ENCODE measurements at places on chromosomes 11 and 22. TPM values are rescaled to one million over a fixed set of nuclear protein-coding genes. Genes with fewer than 3 reads are reported as not detected.
A peak's percentile ranks its signal among the peaks of the same experiment; 100 is the strongest.

GRCh38 chr22:37163575-37164504 lies 14.1 kb upstream of the IL2RB start:
- no peaks in the 10 kb centered on the region for H3K27me3 ChIP-seq
- H3K36me3 ChIP-seq, result no peaks in the 10 kb centered on the region
- peaks cover 79% of the 10 kb centered on the region for H3K4me1 ChIP-seq
- DNase-seq, result peak; percentile 81
- H3K4me3 ChIP-seq, result peak overlapping the region; percentile 70

GRCh38 chr11:116537121-116537520 lies 235.7 kb downstream of the BUD13 start:
- no peaks in the 10 kb centered on the region for H3K4me1 ChIP-seq
- no peaks in the 10 kb centered on the region for H3K27me3 ChIP-seq
- H3K36me3 ChIP-seq, result no peaks in the 10 kb centered on the region
- no peak overlapping the region for H3K27ac ChIP-seq

KRTAP5-10 gene
- total RNA-seq, result not detected

GRCh38 chr22:23246982-23247766 lies 66.9 kb downstream of the BCR start:
- no peak overlapping the region for H3K4me3 ChIP-seq
- DNase-seq, result no peak
- H3K27ac ChIP-seq, result peak overlapping the region; percentile 49

GRCh38 chr11:66081505-66081904 lies 11.4 kb downstream of the PACS1 start:
- DNase-seq, result peak; percentile 92
- H3K4me3 ChIP-seq, result peak overlapping the region; percentile 83

DNA sequence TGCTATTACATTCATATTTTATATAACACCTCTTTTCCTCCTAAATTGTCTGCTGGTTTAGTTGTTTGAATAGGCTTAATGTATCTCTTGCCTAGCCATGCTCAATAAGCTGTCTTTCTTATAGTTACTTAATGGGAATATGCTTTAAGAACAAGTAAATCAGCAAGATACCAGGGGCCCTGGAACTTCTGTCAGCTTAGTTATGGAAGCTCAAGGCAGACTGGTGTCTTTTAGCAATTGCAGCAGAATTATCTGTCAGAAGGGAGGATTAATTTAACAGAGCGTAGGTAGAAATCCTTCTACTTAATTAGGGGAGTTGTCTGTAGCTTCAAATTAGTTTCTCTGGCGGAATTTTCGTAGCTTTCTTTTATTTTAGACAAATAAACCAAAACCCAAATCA lies 94.9 kb downstream of the C11orf91 start:
- H3K27ac ChIP-seq, result no peak overlapping the region
- no peaks in the 10 kb centered on the region for H3K4me1 ChIP-seq
- H3K36me3 ChIP-seq, result no peaks in the 10 kb centered on the region

DBX1 gene
- not detected for total RNA-seq

- DNase-seq, result no peak
- H3K4me1 ChIP-seq, result peaks cover 36% of the 10 kb centered on the region
- H3K36me3 ChIP-seq, result peaks cover 7% of the 10 kb centered on the region
- no peak overlapping the region for H3K4me3 ChIP-seq
- H3K27ac ChIP-seq, result no peak overlapping the region
Observed at GRCh38 chr22:25754527-25755202, 12.7 kb downstream of the MYO18B start.

NXF1 gene
- 133 TPM for total RNA-seq

HTR3A gene
- not detected for total RNA-seq

CEP126 gene
- total RNA-seq, result 0.90 TPM

DNA sequence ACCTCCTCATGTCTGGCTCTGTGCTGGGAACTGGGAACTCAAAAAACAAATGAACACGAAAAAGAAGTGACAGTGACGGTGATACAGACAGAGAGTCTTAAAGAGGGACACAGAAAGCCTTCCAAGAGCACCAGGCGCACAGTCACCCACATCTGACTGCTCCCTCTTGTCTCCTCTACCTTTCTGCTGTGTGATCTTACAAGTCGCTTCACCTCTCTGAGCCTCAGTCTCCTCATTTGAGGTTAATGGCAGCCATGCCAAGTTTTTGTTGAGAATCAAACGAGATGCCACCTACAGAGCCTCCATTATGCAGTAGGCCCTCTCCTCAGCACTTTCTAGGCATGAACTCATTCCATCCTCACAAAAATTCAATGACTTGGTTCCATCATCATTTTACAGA lies 3.7 kb downstream of the LRRC32 start:
- DNase-seq, result no peak
- H3K36me3 ChIP-seq, result peaks cover 2% of the 10 kb centered on the region
- peaks cover 27% of the 10 kb centered on the region for H3K27me3 ChIP-seq

DNA sequence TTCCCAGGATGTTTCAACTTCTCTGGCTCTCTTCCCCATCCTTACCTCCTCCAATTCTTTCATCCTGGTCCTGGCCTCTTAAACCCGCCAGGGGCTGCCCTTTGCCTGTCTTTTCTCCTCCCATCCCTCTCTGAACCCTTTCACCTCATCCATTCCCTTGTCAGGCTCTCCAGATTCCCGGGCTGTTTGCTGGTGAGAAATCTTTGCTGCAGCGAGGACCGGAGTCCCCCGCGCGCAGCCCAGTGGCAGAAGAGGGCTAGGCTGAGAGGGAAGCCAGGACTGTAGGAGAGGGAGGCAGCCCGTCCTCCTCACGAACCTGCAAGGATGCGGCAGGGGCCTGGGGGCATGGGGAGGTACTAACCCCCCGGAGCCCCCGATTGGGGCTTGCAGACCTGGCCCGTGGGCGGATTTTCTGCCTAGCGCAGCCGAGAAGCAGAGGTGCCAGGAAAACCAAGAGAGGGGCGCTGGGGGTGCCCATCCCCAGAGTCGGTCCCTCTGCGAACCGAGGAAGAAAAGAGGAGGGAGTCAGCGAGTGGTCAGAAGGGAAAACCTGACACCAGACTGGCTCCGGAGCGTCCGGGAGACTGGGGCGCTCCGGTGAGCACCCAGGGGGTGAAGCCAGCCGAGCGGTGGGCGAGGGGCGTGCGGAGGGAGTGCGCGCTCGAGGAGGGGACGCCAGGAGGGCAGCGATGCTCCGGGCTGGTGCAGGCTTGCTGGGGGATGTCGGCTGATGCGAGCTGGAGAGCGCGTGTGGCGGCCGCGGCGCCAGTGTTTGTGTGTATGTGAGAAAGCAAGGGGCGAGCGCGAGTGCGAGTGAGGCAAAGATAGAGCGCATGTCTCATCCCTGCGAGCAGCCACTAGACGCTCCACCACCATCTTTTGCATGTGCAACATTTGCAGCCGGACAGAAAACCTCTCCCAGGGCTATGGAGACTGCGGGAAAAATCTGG lies at the start of gene GRIA4:
Gene GRIA4 (plus strand): TSS at position 242 of the 950 bp plus-strand sequence. CDS start 925 bp downstream, outside the sequence.
- peaks cover 2% of the 10 kb centered on the region for H3K4me1 ChIP-seq
- H3K27me3 ChIP-seq, result peaks cover 41% of the 10 kb centered on the region
- no peaks in the 10 kb centered on the region for H3K36me3 ChIP-seq
- no peak within 1 kb of the TSS for H3K4me3 ChIP-seq
- DNase-seq, result peak; percentile 52
- no peak within 1 kb of the TSS for H3K27ac ChIP-seq

DNA sequence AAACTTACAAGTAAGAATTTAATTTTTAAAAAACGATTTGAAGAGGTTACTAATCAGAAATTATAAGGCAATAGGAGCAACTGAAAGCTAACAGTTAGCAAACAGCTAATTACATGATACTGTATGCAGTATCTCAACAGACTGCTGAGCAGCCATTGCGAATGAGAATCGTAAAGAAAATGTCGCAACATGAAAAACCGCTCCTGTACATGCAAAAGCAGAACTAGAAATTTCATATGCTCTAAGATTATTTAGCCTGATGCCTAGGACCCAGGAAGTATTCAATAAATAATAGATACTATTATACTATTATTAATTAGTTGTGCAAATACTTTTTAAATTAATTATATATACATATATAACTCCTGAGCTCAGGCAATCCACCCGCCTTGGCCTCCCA lies 48.7 kb upstream of the EP300 start:
- H3K4me3 ChIP-seq, result no peak overlapping the region
- H3K27ac ChIP-seq, result no peak overlapping the region
- peaks cover 2% of the 10 kb centered on the region for H3K4me1 ChIP-seq
- H3K36me3 ChIP-seq, result no peaks in the 10 kb centered on the region

DNA sequence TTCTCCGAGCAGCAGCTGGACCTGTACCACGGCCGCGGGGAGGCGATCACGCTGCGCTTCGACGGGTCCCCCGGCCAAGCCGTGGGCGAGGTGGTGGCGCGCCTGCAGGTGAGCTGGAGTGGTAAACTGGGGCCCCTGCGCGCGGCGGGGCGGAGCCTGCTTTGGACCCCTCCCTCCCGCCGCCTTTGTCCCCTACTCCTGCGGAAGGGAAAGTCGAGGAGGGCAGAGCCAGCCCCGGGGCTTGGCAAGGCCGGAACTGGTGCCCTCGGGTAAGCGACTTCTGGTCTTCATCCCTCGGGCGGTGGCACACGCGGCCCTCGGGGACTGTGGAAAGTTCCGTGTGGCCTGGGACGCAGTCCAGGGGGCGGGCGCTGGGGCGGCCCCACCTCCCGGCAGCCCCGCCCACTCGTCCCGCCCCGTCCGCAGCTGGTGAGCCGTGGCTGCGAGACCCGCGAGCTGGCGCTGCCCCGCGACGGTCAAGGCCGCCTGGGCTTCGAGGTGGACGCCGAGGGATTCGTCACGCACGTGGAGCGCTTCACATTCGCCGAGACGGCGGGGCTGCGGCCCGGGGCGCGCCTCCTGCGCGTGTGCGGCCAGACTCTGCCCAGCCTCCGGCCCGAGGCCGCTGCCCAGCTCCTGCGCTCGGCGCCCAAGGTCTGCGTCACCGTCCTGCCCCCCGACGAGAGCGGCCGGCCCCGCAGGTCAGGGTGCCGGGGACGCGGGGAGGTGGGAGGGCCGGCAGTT lies 9.2 kb downstream of the SIPA1 start:
- H3K4me3 ChIP-seq, result no peak overlapping the region
- H3K27me3 ChIP-seq, result no peaks in the 10 kb centered on the region
- peaks cover 50% of the 10 kb centered on the region for H3K36me3 ChIP-seq
- no peak overlapping the region for H3K27ac ChIP-seq

GRCh38 chr11:16790486-16791190 lies 52.2 kb downstream of the C11orf58 start:
- no peaks in the 10 kb centered on the region for H3K27me3 ChIP-seq
- H3K36me3 ChIP-seq, result peaks cover 2% of the 10 kb centered on the region
- no peak for DNase-seq
- H3K4me1 ChIP-seq, result peaks cover 16% of the 10 kb centered on the region

DNA sequence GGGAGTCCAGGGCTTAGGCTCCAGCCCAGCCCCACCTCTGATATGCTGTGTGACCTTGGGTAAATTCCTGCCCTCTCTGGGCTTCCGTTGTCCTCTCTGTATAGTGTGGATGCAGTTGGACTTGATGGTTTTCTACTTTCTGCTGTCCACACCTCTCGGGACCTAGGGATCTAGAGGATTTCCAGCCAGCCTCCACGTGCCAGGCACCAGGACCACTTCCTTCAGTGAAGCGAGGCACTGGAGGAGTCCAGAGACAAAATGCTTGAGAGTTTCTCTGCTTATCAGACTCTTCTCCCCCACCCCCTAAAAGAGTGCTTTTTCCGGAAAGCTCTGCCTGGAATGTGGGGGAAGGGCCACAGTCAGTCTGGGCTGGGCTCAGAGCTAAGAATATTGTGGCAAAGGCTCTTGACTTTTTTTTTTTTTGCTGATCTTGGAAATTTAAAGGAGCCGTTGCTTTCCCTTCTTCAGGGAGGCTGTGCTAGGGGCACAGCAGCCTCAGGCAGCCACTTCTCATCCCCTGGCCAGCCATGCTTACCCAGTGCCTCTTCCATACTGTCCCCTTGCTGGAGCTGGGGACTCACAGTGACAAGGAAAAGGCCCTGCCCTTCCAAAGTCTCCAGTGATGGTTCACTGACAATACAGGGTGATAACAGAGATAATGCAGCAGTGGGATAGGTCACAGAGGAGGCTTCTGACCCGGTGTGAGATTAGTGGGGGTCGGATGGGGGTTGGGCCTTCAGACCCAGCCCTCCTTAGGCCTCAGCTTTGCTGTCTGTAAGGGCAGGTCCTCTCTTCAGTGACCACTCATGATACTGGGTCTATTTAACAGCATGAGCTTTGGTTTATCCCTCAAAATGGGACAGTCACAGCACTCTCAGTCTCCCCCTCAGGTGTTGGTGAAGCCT lies 2.9 kb upstream of the SERPINH1 start:
- H3K27ac ChIP-seq, result no peak overlapping the region
- no peaks in the 10 kb centered on the region for H3K36me3 ChIP-seq
- H3K4me3 ChIP-seq, result no peak overlapping the region

GRCh38 chr11:119798656-119799055 lies 69.7 kb upstream of the NECTIN1 start:
- no peak for DNase-seq
- H3K4me1 ChIP-seq, result no peaks in the 10 kb centered on the region
- H3K27me3 ChIP-seq, result peaks cover 8% of the 10 kb centered on the region
- no peak overlapping the region for H3K27ac ChIP-seq
- H3K4me3 ChIP-seq, result no peak overlapping the region
- no peaks in the 10 kb centered on the region for H3K36me3 ChIP-seq

DNA sequence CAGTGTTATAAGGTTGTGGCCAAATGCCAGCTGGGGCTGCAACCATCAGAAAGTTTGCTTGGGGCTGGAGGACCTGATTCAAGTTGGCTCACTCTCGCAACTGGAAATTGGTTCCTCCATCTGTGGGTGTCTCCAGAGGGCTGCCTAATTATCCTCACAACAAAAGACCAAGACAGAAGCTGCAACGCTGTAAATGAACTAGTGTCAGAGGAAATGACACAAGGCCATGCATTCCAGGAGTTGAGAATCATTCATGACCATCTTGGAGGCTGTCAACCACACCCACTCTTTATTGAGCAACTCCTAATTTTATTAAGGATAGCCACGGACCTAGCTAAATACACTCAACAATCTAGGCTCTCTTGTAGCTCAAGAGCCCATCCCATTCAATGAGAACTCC lies 1060.8 kb downstream of the OPCML start:
- no peak for DNase-seq
- H3K27me3 ChIP-seq, result no peaks in the 10 kb centered on the region
- H3K4me1 ChIP-seq, result no peaks in the 10 kb centered on the region
- no peaks in the 10 kb centered on the region for H3K36me3 ChIP-seq
- no peak overlapping the region for H3K27ac ChIP-seq

WDR74 gene
- total RNA-seq, result 153 TPM

DNA sequence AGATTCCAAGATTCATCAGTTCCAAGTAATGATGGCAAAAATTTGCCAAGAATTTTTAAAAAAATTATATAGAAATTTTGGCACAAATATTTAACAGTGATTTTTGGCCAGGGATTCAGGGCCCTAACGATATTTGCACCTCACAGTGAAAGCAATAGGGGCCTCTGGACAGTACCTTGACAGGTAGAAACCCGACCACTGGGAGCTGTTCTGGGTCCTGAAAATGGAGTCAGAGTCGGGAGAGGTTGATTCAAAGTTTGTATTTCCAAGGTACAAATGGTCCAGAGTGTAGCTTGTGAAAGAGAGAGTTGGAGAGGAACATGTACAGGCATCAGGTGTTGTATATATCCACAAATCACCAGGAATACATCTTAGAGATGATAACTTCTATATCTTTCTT lies 41.6 kb downstream of the MRGPRX2 start:
- no peak for DNase-seq
- H3K36me3 ChIP-seq, result no peaks in the 10 kb centered on the region
- H3K4me3 ChIP-seq, result no peak overlapping the region
- H3K27me3 ChIP-seq, result peaks cover 6% of the 10 kb centered on the region

GRCh38 chr11:109264128-109264527 lies 157.9 kb upstream of the C11orf87 start:
- DNase-seq, result no peak
- no peaks in the 10 kb centered on the region for H3K36me3 ChIP-seq
- H3K4me1 ChIP-seq, result no peaks in the 10 kb centered on the region
- no peaks in the 10 kb centered on the region for H3K27me3 ChIP-seq

GRCh38 chr11:69170704-69171103 lies 15.0 kb downstream of the SMIM38 start:
- H3K4me1 ChIP-seq, result peaks cover 14% of the 10 kb centered on the region
- H3K4me3 ChIP-seq, result no peak overlapping the region
- H3K27ac ChIP-seq, result no peak overlapping the region
- no peaks in the 10 kb centered on the region for H3K36me3 ChIP-seq
- H3K27me3 ChIP-seq, result peaks cover 2% of the 10 kb centered on the region
- DNase-seq, result no peak

Data from activated CD4-positive, alpha-beta T cell treated with anti-CD3 and anti-CD28 coated beads, Interleukin-2, amount 10 ng/mL, durations not matched to agents 24 days and 14 days (primary cell).